ENCODE measurements at places on chromosomes 4 and X.

DNA sequence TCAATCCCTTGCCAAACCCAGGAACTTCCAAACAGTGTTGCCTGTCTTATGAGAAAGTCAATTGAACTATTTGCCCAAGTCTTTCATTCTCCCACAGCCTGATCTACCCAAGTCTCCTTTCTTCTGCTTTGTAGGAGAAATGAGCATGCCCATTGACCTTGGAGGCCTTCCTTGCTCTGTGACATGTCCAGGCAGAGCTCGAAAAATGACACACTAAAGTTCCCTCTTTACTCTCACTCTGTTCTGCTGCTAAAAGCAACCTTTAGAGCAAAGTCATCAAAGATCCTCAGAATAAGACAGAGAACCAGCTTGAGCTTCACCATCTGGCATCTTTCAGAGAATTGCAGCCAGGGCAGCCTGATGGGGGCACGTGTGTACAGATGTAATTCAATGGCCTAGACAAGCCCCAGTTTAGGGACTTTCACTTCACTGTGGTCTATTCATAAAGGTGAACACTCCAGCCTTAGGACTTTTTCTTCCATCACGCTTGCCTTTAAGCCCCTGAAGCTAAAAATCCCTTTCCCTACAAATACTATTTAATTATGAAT, 136.4 kb downstream of the AMELX start:
- DNase-seq = no peak

GRCh38 chr4:158945529-158946108, 157.3 kb upstream of the RAPGEF2 start:
- no peak for DNase-seq

DNA sequence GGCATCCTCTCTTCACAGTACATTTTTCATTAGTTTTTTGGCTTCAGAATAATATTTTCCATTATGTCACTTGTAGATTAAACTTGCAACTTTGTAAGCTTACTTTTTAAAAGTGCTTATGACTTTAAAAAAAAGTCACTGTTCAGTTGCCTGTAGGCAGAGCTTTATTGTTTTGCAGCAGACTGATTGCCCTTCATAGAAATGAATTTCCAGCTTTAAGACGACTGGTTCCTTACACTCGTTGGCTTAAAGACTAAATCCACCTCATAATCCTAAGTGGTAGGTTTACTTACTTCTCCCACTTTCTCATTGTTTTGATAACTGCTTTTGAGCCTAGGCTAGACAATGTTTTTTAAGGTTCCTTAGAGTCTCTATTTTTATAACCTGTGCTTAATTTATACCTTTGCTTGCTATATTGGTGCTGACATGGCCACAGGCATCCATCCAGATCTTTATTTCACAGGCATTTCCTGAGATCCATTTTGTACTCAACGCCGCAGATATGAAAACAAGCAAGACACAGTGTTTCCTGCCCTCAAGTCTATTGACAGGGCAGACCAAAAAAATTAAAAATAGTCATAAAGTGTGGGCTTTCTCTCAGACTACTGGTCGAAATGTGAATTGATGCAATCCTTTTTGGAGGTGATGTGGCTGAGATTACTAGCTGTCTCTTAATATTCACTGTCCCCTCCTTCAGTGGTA, 12.6 kb upstream of the IL13RA2 start:
- peak; percentile 18 for DNase-seq

DNA sequence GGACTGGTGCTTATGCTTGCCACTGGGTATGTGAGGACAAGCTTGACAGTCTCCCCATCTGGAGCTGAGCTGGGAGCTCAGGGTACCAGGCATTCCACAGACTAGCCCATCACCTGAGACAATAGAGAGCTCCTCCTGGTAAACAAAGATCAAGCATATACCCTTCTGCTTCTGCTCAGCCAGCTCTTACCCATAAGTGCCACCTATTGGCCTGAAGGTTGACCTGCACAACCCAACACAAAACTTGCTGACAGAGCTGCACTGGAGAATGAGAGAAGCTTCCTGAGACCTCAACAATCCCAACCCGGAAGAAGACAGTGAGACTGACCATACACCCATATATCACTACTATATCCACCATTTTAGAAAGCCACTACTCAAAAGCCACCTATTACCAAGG, 1049.2 kb upstream of the INTU start:
- no peak for DNase-seq

DNA sequence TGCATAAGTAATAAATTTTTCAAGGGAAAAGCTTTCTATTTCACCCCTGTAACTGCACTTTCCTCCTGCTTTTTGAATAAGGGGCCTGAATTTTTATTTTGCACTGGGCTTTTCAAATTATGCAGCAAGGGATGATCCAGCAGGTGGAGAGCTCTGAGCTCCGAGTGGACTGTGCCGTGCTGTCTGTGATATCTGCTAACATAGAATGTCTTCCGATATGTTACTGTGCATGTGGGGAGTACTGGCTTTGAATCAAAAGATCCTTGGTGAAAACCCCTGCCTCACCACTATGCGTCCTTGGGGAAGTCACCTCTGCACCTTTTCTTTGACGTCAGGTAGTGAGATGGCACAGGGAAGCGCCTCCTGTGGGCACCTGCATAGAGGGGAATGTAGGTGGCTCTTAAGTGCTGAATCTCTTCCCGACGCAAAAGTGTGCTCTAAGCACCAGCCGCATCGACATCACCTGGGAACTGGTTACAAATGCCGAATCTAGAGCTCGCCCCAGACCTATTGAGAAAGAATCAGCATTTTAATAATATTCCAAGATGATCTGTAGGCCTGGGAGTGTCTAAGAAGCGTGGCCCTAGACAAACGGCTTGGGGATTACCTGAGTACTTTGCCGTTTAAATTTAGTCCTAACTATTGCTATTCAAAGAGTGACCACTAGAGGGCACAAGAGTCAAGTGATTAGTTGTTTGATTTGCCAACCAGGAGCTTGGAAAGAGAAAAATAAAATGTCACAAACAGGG, 19.2 kb upstream of the WFS1 start:
- peak; percentile 95 for DNase-seq

- no peak for DNase-seq
These were observed 99.3 kb downstream of the AMMECR1 start for GRCh38 chrX:110218591-110218990.

GRCh38 chr4:82989575-82990429, 20.8 kb downstream of the LIN54 start:
- DNase-seq = no peak

DNA sequence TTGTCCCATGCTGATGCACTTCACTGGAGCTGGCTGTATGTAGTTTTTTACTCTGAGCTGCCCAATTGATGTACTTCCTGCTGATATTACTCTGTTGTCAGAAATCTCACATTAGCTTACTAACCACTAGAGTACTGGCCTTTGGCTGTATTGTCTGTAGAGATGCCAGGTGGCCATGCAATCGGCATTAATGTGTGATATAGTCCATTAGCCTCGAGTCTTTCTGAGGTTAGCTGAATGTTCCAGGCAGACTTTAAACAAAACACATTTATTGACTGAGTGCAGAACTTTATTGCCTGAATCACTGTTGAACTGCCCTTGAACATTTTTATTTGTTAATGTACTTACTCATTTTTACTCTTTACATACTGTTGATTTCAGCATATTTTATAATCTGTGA, 335.2 kb downstream of the PCDH10 start:
- no peak for DNase-seq

DNA sequence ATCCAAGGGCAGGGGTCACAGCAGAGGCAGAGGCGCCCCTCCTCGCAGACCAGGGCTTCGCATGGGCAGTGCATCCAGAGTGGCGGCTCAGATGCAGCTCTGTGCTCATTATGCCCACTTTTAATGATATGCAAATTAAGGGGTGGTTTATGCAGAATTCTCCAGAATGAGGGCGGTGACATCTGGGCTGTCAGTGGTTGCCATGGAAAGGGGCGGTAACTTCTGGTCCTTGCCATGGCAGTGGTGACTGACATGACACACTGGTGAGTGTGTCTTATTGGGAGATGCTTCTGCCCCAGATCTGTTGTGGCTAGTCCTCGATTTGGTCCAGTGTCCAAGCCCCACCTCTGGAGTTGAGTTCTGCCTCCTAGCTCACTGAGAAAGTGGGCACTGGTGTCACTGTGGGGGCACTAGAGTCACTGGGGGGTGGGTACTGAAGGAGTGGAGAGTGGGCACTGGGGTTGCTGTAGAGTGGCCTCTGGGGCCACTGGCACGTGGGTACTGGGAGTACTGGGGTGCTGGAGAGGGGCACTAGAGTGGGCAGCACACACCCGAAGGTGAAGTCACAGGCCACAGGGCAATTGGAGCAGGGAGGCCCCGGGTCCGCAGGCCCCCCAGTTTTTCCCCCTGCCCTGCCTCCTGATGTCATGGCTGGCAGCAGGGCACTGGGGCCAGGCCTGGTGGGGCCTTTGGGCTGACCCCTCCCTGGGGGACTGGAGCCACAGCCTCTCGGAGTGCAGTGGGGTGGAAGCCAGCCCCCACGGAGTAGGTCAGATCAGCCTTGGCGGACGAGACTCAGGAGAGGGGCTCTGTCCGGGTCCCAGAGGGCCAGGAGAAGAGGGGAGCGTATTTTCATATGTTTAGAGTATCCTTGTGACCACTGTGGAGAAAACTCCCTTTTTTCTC, 98.6 kb upstream of the NKX1-1 start:
- no peak for DNase-seq

DNA sequence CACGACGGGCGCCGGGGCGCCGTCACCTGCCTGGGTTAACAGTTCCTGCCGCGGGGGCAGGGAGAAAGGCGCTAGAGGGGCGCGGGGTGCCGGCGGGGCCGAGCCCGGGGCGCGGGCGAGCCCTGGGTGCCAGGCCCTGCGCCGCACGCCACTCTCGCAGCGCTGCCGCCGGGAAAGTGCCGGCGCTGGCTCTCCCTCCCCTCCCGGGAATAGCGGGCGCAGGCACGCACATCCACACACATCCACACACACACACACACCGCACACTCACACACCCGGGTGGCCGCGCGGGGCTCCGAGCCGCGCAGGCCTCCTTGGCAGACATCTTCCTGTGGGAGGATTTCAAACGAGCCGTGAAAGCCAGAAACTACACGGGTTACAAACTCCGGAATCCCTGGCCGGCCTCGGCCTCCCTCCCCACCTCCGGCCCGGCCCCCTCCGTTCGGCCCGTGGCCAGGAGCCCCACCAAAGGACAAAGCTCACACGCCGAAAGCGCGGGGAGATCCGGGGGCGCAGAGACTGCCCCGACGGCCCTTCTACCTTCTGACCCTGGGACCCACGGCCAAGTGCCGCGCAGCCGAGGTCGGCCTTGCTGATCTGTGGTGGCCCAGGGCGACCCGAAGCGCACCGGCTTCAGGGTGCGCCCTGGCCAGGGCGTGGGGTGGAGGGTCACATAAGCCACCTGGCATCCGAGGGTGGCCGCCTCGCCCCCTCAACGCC, 92.3 kb downstream of the BCOR start:
- DNase-seq = peak; percentile 44

DNA sequence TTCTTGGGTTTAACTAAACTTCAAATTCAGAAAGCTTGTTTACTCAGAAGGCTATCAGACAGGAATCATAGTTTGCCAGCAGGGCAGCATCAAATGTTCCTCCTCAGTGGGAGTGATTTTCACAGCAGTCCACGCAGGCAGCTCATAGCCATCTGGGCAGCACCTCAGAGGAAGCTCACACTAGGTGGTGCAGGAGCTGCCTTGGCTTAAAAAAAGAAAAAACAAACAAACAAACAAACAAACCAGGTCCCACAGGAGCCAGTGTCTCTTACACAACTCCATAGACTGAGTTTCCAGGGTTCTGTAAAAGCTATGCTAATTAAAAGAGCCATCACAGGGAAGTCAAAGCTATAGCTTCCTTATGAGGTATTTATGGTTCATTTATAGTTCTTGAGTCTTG, 10.5 kb upstream of the KLHL5 start:
- DNase-seq = no peak

DNA sequence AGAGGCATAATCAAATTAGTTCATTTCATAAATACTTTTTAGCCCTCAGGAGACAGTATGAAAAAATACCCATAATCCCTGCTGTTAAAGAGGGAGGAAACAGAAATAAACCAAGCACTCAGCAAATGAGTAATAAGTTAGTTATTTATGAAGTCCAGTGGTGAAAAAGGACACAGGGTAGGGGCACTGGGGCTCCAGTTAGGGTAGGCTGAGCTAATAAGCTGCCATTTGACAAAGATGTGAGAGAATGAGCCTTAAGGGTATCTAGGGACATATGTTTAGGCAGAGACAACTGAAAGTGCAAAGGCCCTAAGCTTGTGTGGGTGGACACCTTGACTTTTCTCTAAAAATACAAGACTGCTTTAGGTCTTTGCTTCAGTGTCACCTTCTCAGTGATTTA, 94.4 kb downstream of the IL15 start:
- no peak for DNase-seq

DNA sequence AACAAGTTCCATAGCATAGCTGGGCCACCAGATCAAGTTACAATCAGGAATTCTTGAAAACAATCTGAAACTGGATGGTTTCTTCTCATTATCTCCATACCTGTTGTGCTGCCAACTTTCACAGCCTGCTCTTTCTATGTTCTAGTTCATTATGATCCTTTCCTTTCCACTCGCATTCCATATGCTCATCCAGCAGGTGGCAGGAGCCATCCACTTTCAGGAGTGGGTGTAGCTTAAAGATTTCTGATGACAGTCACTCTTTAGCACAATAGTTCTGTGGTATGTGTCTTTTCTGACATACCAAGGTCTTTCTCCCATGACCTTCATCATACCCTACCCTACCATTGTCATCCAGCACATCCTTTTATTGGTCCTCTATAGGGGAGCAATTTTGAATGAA, 46.4 kb downstream of the PAGE2 start:
- peak; percentile 54 for DNase-seq

DNA sequence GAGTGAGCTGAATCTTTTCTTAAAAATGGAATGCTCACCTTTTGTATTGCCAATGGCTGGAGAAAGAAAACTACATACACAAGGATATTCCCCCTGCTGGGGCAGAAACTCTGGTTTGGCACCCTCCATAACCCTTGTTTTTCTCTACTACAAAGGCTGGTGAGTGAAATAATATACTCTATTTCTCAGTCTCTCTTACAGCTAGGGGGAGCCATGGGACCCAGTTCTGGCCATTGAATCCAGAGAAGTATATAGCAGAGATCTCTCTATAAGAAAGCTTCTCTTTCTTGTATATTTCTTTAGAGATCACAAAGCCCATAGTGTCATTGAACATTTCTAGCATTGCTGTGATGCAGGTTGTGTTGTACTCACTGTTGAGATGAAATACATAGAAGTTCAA, 49.8 kb downstream of the SMPX start:
- no peak for DNase-seq
